ENCODE measurements at places on chromosomes 1 and 21.

DNA sequence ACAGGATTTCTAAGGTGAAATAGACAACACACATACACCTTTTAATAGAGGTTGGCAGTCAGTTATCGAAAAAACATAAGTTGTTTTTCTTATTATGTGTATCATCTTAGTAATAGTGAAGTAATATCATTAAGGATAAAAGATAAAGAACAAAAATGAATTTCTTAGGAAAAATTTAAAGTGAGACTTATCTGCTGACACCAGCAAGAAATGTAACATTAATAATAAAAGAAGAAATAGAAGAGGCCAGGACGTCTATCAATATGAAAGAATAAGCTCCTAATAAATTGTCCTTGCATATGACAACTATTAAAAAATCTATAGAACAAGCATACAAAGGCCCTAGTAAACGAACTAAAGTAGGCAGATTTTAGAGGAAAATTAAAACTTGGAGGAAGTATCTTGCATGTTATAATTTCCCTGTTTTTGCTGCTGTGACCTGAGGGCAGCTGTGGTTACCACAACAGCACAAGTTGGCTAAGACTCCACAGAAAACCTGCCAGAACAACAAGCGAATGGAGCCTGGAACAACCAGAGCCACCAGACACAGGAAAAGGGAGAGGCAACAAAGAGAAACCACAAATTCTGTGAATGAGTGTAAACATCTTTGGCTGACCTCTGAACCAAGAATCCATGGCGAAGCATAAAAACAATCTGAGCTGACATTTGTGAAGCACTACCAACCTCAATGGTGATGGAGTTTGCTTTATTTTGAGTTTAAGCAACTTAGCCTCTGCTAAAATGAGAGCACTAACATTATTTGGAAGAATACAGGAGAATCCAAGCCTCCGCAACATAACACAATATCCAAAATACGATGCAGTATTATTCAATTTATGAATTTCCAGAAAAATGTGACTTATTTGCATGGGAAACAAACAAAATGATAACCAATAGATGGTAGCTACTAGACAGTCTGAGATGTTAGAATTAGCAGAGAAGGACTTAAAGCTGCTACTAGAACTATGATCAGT, 207.5 kb downstream of the KCNT2 start:
- peak; percentile 17 for DNase-seq

GRCh38 chr1:224106568-224107281, 7.2 kb upstream of the FBXO28 start:
- DNase-seq: peak; percentile 68

DNA sequence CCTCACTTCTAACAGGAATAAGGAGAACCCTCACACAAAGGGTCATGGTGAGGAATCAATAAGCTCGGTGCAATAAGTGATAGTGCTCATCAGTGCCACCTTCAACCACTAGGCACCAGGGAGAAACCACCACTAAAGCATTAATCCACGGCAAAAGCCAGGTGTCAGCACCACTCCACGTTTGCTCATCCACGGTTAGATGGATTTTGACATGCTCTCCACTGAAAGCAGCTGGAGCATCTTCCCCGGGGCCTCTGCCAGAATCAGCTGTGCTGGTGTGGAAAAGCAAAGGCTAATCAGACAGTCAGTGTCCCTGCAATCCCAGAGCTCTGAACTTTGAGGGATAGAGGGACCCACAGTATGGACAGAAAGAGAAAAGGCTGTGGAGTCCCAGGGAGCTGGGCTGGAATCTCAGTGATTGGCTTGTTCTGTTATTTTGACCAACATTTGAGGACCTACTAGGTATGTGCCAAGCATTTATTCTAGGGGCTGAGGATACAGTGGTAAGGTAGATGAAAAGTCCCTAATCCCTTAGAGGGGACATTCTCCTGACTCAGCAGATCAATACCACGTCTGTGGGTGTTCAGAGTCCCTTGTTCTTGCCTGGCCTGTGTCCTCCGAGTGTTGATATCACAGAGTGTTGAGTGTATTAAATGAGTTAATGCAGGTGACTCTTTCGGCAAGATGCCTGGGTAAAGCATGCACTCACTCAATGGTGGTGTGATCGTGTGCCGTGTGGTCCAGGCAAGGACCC, 41.3 kb downstream of the FHAD1 start:
- DNase-seq: no peak

GRCh38 chr1:93878501-93878888, 511 bp downstream of the DNTTIP2 start:
- no peak for DNase-seq

GRCh38 chr1:116806671-116807070, 52.4 kb downstream of the CD2 start:
- DNase-seq: no peak

GRCh38 chr1:199759268-199759730, 268.2 kb upstream of the NR5A2 start:
- peak; percentile 73 for DNase-seq

DNA sequence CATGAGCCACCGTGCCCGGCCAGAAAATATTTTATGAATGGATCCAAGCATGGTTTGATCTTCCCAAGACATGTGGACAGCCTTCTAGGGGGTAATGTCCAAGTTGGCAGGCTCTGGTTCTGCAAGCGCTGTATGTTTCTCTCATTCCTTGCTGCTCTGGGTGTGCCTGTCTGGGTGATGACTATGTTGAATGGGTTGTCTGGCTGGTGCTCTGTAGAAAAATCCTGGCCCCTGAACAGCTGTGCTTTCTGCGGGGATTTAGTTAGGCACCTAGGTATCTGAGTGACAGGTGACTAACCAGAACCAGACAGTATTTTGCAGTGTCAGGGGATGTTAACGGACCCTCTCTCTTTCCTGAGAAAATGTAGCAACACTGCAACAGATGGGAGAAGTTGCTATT, 14.1 kb downstream of the HUNK start:
- no peak for DNase-seq

- no peak for DNase-seq
Measured at GRCh38 chr1:121516234-121516967, 331.6 kb downstream of the SRGAP2C start.

DNA sequence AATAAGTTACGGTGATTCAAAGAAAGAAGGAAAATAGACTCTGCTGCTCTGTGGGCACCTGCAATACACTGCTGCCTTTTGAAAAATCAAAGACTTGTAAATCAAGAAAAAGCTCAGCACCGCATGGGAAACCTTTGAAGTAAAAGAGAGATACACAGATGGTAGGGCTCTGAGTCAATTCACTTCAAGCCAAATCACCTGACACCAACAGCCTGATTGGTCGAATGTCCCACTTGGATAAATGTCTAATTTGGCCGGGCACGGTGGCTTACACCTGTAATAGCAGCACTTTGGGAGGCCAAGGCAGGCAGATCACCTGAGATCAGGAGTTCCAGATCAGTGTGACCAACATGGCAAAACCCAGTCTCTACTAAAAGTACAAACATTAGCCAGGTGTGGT, 19.2 kb upstream of the RCAN3 start:
- DNase-seq: no peak

- no peak for DNase-seq
Measured at GRCh38 chr21:32356874-32357395, 35.9 kb downstream of the URB1 start.

DNA sequence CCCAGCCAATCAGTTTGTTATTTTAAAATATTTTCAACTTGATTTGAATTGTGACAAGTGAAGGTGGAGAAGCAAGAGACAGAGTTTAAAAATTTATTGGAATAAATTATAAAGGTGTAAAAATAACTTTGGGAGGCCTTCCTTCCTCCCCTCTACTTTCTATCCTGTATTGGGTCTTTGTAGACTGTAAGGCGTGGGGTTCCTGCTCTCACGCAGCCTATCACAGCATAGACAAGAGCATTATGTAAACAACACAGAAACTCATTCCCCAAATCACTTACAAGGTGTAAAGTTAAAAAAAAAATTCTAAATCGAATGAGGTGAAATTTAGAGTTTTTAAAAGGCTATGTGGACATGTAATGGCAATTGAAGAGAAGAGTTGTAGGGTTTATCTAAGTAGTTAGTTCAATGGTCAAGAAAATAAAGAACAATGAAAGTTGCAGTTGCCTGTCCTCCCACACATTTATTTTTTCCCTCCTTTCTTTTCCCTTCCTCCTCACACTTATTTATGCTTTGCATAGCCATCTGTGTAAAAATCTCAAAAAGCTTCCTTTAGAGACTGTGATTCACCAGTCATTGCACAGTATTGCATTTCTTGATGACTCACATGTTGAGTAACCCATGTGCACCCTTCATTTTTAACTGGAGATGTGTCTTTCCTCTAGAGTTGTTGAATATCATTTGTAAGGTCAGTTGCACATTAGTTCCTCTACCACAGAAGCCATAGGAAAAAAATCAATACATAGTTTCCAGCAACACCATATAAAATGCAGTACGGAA, 242.2 kb downstream of the PTPRC start:
- DNase-seq: peak; percentile 60

All from urothelium cell line (cell line).